ENCODE measurements at places on chromosomes 4 and X. TPM values are rescaled to one million over a fixed set of nuclear protein-coding genes. Genes with fewer than 3 reads are reported as not detected.

GRCh38 chr4:156633847-156634246 lies 337.8 kb downstream of the PDGFC start:
- DNase-seq: no peak

GRCh38 chrX:103918571-103919269 lies 43.7 kb upstream of the TMSB15B start:
- peak; percentile 33 for DNase-seq

DNA sequence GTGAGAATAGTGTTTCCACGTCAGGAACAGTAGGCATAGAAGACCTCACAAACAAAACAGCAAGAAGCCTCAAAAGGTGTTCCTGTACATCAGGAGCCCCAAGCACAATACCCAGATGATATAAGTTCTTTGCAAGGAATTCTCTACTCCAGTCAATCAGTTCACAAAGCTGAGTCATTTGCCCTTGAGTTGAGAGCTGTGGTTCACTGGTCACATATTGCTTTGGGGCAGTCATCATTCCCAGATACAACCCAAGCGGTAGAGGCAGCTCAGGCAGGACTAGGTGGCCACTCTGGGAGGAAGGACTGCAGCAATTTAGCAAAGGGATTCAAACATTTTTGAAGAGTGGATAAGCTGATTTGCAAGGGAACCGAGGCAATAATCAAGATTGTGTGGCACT lies 551.5 kb upstream of the ZFP42 start:
- no peak for DNase-seq

DNA sequence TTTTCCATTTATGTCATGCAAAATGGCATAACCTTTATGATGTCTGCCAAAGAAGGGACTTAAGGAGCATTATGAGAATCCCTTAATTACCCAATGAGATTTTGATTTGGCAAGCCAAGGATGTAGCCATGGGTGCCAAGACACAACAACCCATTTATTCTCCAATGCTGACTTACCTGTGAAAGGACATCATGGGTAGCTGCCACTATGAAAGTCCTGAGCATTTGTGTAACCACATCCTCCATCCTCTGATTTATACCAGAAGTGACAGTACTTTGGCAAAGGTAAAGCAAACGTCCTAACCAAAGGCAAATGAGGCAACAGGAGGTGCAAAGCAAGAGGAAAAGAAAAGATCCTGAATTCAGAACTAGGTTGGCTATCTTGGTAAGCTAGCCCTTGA lies 87.3 kb upstream of the EMCN start:
- no peak for DNase-seq

Gene NIPAL1
- total RNA-seq: 2.0 TPM

Gene SUPT20HL2
- total RNA-seq: not detected

Gene NLGN4X
- 51.3 TPM for total RNA-seq

Gene CFAP47
- total RNA-seq: 0.44 TPM

Gene CITED1
- total RNA-seq: 3.2 TPM

DNA sequence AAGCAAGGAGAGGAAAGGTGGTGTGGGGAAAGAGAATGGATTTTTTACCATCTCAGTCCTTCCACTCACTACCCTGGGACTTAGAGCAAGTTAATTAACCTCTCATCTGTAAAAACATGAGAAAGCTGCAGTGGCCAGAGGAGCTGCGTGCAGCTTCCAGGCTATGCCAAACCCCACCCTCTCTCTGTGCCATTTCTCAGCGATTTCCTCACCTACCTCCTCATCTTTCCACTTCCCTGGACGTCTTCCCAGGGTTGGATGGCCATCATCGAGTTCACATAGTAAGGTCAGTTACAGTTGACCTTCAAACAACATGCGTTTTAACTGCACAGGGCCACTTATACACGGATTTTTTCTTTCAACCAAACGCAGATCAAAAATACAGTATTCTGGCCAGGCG lies 64.3 kb downstream of the SMIM20 start:
- DNase-seq: no peak

DNA sequence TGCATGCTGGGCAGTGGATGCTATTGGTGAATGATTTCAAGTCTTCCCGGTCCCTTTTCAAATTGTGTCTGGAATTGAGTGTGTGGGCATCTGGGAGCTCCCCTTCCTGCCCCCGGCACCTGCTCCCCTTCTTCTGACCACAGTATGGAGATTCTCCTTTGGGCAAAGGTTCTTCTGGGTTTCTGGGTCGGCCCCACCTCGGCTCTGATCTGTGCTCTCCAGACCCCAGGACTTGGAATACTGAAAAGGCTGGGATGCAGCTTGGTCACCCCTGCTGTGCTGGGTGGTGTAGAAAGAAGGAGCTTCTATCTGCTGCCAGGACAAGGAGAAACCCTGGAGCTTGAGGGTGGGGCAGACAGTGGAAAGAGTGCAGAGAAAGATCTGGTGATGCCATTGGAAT lies 78.8 kb downstream of the WFS1 start:
- no peak for DNase-seq

- no peak for DNase-seq
These were observed 10.1 kb downstream of the SULT1B1 start for GRCh38 chr4:69750346-69750745.

DNA sequence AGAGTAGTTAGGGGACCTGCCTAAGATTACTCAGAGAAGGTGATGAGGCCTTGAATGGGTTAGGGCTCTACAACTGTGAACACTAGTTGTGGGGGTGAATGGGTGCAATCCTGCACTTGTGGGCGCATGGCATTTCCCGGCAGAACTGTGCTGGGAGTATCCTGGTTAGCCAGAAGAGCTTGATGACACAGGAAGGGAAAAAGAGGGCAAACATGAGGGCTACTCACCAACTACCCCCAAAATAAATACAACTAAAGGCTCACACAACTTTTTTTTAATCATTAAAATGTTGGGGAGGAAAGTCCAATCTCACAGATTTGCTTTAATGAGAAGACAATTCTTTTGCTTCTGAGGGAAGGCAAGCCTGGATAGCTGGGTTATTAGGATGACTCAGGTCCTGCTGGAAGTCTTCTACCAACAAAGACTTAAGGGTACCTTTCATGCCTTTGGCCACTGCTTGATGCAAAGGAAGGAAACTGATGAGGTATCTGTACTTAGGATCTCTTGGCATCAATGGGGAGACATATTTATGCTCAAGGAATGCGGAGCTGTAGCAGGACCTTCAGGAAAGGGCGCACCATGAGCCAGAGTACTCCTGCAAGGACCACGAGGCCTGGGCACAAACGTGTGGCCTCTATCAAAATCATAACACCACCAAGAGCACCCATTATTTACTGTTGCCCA lies 2.6 kb downstream of the PHKA2 start:
- DNase-seq: no peak

Gene IL2
- not detected for total RNA-seq

DNA sequence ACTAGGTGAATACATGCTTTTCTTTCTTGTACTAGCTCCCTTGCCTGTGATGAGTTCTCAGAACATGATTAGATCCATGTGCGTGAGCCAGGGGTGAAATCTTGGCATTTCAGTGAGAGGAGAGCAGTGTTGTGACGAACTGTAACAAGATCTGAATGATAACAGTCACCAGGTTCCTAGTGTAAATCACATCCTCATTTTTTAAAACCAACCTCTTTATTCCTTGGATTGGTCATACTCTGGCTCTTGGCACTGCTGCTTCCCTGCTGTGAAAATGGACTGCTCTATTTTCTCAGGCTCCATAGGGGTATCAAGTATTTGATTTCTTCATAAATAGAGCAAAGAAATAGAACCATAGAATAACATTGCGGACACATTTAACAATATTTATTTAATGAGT lies 206.3 kb downstream of the SLC4A4 start:
- no peak for DNase-seq

Gene FHIP1A
- 2.4 TPM for total RNA-seq

Gene NPY2R
- 3.6 TPM for total RNA-seq

DNA sequence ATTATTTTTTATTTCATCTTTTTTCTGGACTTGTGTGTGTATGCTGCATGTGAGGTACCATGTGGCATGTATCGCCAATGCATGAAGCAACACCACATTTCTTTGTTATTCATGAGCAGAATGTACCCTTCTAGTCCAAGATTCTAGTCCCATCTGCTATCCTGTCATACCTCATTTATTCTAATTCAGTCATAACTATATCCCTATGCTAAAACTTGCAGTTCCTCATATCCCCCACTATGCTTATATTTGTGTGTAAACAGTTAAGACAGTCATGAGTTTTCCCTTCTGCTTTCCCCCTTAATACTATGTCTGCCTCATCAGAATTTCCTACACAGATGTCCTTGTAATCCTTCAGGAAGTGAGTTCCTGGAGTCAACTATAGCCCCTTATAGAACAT lies 19.7 kb downstream of the OCRL start:
- no peak for DNase-seq

Gene RHOXF2B
- not detected for total RNA-seq

Gene SOX3
- total RNA-seq: 0.49 TPM

- DNase-seq: no peak
These were observed 43.0 kb upstream of the TEX13D start for GRCh38 chrX:124289443-124289842.

Gene CENPVL2
- total RNA-seq: not detected

GRCh38 chrX:56790778-56791177 lies 61.7 kb downstream of the NBDY start:
- DNase-seq: no peak
